ELR (cell line): ENCODE measurements at places on chromosomes 4 and X.

DNA sequence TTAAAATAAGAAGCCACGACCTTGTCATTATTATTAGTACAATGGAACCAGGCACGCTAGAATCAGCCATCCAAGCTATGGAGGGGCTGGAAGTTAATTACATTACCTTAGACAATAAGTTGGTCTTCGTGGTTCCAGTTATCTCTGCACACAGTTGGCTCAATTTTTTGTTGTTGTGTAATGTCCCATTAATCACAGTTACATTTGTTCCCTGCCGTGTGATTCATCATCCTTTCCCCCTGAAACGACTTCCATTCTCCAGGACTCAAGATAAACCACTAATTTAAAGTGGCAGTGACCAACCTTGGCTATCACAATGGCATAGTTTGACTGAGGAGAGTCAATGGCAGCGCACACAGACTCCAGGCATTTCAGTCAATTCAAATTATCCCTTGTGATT is 905.0 kb downstream of the RAB28 start:
- no peak for DNase-seq

- no peak for DNase-seq
Observed at GRCh38 chr4:113743690-113744089, 17.8 kb downstream of the CAMK2D start.

DNA sequence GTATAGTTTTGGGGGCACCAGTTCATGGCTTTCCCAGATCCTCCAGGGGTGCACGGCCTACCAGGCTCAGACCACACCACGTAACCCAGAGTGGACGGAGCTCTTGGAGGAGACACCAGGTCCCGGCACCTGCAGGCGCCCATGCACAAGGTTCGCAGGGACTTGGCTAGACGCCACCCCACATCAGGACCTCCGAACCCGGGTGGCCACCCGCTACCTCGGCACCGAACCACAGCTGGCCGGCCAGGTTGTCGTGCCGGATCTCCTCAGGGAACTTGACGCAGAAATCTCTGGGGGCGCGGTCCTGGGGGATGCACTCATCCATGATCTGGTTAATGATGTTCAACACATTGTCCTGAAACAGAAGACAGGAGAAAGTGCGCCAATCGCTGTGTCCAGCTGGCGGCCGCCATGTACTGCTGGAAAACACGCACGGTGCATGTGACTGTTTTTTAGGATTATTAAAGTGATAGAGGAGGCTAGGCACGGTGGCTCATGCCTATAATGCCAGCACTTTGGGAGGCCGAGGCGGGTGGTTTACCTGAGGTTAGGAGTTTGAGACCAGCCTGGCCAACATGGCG is 77.1 kb downstream of the ZFYVE28 start:
- no peak for DNase-seq

GRCh38 chr4:118950929-118951570 is 62.4 kb downstream of the SYNPO2 start:
- DNase-seq, result no peak

DNA sequence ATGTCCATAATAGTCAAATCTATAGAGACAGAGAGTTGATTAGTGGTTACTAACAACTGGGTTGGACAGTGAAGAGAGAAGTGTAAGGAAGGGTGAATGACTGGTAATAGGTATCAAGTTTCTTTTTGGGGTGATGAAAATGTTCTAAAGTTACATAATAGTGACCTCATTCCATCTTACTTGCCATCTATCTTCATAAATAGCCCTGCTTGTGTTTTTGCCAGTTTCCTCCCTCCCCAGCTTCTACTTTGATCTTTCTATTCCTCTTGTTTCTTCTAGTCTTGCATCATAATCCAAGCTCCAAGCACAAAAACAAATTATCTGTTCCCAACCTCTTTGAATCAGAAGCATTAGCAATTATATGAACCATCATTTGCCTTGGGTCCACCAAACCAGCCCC is 40.2 kb upstream of the TET2 start:
- DNase-seq, result no peak

DNA sequence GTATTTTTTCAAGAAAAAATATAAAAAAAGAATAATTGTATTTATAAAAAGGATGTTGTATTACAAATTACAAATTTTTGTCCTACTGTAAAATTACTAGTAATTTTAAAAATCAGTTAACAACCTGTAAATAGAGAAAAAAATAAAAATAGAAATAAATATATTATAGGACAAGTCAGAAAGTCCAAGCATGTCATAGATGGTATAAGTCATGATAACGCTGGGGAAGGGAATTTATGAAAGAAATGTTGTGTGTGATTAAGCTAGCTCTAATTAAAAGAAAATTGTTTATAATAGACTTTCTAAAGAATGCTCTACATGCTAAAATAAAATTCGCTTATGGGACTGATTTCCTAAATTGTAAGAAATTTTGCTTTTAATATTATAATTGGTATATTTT is 2329.9 kb downstream of the ARAP2 start:
- DNase-seq, result peak; percentile 33

DNA sequence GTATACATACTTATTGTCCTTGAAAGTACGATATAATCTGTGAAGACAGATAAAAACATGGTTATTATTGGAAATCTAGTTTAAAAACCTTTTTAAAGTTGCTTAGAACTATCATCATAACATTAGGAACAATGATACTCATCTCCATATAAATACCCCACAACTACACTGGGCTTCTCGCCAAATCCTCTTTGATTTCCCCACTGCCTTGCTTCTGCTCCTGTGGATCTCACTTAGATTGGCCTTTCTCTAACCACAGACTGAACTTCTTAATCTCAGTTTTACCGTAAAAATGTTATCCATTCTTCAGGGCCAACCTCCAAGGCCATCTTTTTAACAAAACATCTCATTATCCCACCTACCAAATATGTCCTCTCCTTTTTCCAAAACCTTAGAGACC is 77.6 kb downstream of the PRKG2 start:
- DNase-seq, result no peak

DNA sequence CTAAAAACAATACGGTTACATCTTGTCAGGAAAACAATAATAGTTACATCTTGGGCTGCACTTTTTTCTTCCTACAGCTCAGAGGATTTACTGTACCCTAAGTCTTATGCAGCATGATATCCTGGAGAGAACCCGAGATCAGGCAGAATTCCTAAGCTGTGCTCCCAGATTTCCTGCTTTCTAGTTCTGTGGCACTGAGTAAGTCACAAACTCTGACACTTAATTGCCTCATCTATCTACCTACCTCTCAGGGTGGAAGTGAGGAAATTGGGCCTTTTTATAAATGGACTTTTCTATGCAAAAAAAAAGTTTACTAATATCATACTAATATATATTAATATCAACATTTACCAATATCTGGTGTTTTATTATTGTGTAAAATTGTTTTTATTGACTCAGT is 438.5 kb downstream of the INPP4B start:
- DNase-seq, result peak; percentile 67

DNA sequence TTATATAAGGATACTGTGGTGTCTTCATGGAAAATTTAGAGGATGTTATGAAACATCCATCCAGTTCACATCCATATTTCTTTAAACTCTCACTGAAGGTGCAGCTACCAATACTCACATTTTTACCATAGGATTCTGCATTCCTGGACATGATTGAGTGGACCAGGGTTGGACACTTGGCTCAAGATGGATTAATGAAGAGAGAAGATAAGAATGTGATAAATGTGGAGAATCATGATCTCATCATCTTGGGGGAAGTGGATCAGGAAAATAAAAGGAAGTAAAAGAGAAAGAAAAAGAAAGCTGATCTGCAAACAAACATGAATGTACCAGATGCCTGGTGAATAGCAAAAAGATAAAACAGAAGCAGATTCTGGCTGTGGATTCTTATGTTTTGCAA is 175.4 kb downstream of the NPFFR2 start:
- DNase-seq, result no peak

GRCh38 chr4:155854582-155855226 is 11.4 kb downstream of the ASIC5 start:
- peak; percentile 30 for DNase-seq

- DNase-seq, result no peak
Observed at GRCh38 chr4:147938496-147938895, 206.6 kb downstream of the ARHGAP10 start.

- DNase-seq, result peak; percentile 97
Observed at GRCh38 chr4:37648084-37648817, 37.9 kb downstream of the RELL1 start.

- peak; percentile 8 for DNase-seq
Observed at GRCh38 chr4:162075726-162076125, 88.1 kb downstream of the FSTL5 start.

- DNase-seq, result no peak
Observed at GRCh38 chr4:37675587-37676290, 10.4 kb downstream of the RELL1 start.

DNA sequence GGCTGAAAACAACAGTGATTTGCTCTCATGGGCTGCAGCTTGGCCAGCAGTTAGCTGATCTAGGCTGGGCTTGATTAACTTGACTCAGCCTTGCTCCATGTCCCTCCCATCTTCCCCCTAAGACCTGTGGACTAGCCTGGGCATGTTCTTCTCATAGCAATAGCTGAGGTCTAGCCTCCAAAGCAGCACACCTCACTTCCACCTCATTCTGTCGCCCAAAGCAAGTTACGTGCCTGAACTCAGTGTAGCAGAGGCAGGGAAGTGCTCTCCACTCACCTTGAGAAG is 62.2 kb downstream of the EVC start:
- DNase-seq, result no peak

DNA sequence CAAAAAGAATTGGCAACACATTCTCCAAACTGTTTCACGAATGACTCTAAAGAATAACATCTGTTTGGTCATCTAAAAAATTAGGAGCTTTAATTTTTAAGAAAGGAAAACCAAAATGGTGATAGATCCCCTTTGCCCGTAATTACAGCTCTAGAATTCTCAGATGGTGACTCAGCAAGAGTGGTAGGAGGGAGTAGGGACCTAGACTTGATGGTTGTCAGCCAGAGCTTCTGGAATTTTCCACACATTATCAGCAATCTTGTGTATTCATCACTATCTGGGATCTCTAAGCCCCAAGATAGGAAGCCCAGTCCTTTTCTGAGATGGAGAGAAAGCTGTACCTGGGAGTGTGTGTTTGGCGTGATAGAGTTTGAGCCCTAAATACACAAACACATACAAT is 103.9 kb upstream of the RAB40AL start:
- peak; percentile 54 for DNase-seq

- DNase-seq, result peak; percentile 70
Observed at GRCh38 chr4:40254608-40255392, 58.0 kb downstream of the RHOH start.

- DNase-seq, result peak; percentile 71
Observed at GRCh38 chr4:30536231-30536630, 183.9 kb upstream of the PCDH7 start.

GRCh38 chr4:571838-572572 is 4.1 kb downstream of the TMEM271 start:
- no peak for DNase-seq

- DNase-seq, result peak; percentile 25
Observed at GRCh38 chrX:131677655-131678628, 134.1 kb downstream of the OR13H1 start.

- no peak for DNase-seq
Observed at GRCh38 chr4:47647544-47647943, 162.5 kb downstream of the ATP10D start.

DNA sequence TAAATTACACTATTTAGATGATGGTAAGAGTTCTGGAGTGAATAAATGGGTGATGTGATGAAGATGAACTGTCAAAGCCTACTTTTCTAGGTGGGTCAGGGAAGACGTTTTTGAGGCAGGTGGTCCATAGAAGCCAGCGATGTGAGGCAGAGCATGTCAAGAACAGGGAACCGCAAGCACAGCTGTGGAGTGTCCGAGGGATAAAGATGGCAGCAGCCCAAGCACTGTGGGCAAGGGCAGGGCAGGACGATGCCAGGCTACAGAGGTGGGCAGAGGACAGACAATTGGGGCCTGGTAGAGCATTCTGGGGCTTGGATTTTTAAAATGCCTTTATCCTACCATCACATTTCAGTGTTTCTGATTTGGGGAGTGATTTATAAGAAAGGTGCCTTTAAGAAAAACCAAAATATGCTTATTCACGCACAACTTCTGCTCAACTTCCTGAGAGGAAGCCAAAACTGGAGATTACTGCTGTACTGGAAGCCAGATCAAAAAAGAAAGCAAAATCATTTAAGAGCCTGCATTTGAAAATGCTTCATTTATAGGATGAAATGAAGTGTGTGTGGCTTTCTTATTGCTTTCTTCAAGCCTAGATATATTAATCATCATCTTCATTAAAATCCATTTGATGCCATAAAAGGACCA is 119.0 kb upstream of the WDR17 start:
- DNase-seq, result no peak

DNA sequence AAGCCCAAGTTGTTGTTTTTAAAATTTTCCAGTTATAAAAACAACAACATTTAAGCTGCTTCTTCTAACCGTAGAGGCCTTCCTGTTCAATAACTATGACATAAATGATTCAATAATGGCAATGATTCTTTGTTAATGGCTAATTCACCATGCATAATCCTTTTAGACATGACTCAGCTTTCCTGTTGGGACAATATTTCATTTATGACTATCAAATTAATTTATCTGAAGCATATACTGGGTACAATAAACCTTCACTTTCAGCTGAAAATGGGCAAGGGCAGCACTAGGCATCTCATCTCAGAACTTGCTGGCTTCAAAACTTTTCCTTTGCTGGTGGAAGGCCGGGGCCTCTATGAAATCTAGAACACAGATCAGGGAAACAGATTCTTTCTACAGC is 38.9 kb downstream of the TBC1D9 start:
- peak; percentile 24 for DNase-seq

DNA sequence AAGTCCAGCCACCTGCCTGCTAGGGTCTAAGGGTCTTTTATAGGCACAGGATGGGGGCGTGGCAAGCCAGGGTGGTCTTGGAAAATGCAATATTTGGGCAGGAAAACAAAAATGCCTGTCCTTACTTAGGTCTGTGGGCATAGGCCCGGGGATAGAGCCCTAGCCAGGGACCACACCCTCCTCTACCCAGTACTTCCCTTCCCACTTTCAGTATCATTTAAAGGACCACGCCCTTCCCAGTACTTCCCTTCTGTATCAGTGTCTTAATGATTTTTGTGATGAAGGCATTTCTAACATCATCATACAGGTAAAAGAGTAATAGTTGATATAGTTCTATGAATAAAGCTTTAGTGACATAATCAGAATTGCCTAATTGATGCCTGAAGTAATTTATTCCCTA is 11.4 kb downstream of the BANK1 start:
- DNase-seq, result no peak

GRCh38 chrX:134642386-134642785 is 15.9 kb downstream of the PLAC1 start:
- DNase-seq, result peak; percentile 6

DNA sequence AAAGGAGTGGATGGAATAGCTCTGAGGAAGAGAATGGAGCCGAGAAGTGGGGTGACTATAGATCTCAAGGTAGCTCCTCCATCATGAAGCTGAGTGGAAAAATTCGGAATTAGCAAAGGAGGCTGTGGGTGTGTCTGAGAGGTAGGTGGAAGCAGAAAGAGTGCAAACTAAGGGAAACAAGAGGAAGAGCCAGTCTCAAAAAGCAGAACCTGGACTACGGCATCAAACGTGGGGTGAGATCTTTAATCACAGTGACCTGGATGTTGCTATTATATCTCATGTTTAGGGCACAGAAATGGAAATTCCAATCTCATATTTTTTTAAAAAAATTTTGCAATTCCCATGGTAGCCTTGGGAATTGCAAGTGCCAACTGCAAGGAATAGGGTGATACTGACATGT is 162.5 kb upstream of the RASGEF1B start:
- DNase-seq, result no peak
